ENCODE measurements at places on chromosomes 4 and X. TPM values are rescaled to one million over a fixed set of nuclear protein-coding genes. Genes with fewer than 3 reads are reported as not detected.

Gene NAA15
- 64.3 TPM for total RNA-seq

Gene QRFPR
- total RNA-seq: not detected

Gene TLR2
- 1.3 TPM for total RNA-seq

Gene EVC2
- total RNA-seq: 0.65 TPM

Gene CFP
- 4.7 TPM for total RNA-seq

DNA sequence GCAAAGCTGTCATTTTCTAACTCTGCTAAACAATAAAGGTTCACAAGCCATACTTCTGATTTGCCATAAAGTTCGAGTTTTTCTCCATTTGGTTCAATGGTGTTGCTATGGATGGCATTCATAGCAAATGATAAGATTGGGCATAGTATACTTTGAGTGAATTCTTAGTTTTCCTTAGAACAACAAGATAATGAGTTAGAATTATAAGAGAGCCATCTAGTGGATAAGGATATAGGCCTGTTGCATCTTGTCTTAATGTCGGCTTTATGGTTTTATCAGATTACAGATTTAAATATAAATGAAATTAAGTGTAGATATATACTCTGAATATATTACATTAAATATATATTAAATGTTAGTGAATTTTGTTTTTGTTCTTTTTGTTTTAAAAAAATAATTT, 644.6 kb downstream of the IL1RAPL1 start:
- no peaks in the 10 kb centered on the region for H3K4me1 ChIP-seq
- no peak for DNase-seq
- H3K27me3 ChIP-seq: no peaks in the 10 kb centered on the region
- H3K27ac ChIP-seq: no peak overlapping the region
- H3K4me3 ChIP-seq: no peak overlapping the region
- H3K36me3 ChIP-seq: no peaks in the 10 kb centered on the region

- H3K27me3 ChIP-seq: peaks cover 18% of the 10 kb centered on the region
- peaks cover 5% of the 10 kb centered on the region for H3K4me1 ChIP-seq
- no peak overlapping the region for H3K4me3 ChIP-seq
- no peak for DNase-seq
- no peak overlapping the region for H3K27ac ChIP-seq
Measured at GRCh38 chr4:121360495-121360894, 20.3 kb downstream of the QRFPR start.

DNA sequence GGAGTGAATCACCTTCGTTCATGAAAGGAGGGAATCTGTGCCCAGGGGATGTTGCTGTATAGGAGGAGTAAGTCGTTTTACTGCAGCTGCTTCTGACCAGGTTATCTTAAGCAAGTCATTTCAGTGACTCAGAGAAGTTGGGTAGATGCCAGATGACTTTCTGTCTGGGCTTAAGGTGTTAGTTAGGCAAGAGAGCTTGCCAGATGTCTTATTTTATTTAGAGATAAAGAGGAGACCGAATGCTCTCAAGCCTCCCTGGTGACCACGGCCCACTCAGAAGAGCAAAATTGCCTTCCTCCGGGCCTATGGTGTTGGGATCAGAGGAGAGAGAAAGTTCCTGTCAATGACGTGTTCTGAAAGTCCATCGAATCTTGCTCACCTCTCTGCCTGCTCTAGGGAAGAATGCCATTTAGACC, 16.3 kb upstream of the ZNF827 start:
- H3K27me3 ChIP-seq: peaks cover 5% of the 10 kb centered on the region
- no peaks in the 10 kb centered on the region for H3K36me3 ChIP-seq
- no peak overlapping the region for H3K27ac ChIP-seq
- peaks cover 2% of the 10 kb centered on the region for H3K4me1 ChIP-seq

DNA sequence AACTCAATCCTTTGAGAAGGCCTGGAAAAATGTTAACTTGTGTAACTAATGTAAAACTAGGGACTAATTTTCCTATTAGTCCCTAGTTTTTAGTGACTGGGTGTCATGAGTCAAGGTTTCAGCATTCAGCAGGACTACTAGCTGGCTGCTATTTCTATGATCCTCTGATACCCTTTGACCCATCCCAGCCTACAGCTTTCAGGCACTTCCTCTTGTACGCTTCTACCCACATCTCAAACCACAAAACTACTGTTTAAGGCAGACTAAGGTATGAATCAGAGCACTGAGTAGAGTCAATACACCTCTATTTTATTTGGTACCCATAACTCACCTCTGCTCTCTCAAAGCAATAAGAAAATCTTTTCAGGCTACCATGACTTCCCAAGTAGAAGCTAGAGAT, 809.6 kb downstream of the PDHA2 start:
- no peaks in the 10 kb centered on the region for H3K27me3 ChIP-seq
- no peaks in the 10 kb centered on the region for H3K36me3 ChIP-seq
- no peak overlapping the region for H3K4me3 ChIP-seq
- no peak overlapping the region for H3K27ac ChIP-seq
- no peaks in the 10 kb centered on the region for H3K4me1 ChIP-seq

- no peak overlapping the region for H3K4me3 ChIP-seq
- no peak for DNase-seq
- H3K36me3 ChIP-seq: no peaks in the 10 kb centered on the region
- H3K4me1 ChIP-seq: peaks cover 3% of the 10 kb centered on the region
- H3K27me3 ChIP-seq: peaks cover 2% of the 10 kb centered on the region
- H3K27ac ChIP-seq: no peak overlapping the region
Measured at GRCh38 chr4:82201303-82201702, 172.5 kb downstream of the HNRNPD start.

DNA sequence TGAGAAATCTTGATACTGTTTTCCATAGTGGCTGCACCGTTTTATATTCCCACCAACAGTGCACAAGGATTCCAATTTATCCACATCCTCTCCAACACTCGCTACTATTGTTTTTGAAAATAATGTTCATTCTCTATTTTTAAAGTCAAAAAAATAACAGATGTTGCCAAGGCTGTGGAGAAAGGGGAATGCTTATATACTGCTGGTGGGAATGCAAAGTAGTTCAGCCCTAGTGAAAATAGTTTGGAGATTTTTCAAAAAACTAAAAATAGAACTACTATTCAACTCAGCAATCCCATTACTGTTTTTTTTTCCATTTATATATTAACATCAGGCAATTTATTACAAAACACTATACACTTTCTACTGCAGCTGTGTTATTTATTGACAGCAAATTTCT, 208.7 kb downstream of the CBLL2 start:
- H3K4me3 ChIP-seq: no peak overlapping the region
- no peak for DNase-seq
- no peak overlapping the region for H3K27ac ChIP-seq
- no peaks in the 10 kb centered on the region for H3K36me3 ChIP-seq

DNA sequence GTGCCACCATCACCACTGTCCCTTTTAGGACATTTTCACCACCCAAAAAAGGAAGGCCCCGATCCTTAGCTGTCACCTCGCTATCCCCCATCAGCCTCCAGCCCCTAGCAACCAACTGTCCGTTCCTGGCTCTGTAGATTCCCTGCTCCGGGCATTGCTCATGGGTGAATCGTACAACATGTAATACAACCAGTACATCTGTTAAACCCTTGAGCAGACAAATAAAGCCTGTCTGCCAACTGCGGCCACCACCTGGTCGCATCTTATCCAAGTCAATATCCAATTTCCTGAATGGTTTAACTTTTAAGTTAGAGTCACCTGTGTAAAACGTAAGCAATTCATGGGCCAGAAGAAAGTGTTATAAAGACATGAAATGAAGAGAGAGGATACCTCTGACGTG, 251.9 kb downstream of the AFAP1 start:
- H3K27ac ChIP-seq: no peak overlapping the region
- H3K36me3 ChIP-seq: no peaks in the 10 kb centered on the region
- H3K4me3 ChIP-seq: no peak overlapping the region
- no peaks in the 10 kb centered on the region for H3K27me3 ChIP-seq
- no peak for DNase-seq

DNA sequence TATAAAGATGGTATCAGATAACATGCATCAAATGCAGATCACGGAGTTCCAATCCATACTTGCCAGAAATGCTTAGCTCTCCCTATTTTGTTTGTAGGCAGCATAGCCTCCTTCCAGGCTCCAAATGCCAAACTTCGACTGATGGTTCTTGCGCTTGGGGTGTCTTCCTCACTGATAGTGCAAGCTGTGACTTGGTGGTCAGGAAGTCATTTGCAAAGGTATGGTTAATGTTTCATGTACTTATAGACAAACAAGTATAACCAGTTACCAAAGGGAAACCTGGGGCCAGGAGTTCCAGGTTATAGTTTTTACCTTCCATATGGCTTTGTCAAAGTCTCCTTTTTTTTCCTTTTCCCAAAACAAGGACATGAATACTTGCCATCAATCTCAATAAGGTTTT, 5.3 kb downstream of the CWH43 start:
- no peak overlapping the region for H3K4me3 ChIP-seq
- no peak overlapping the region for H3K27ac ChIP-seq
- no peaks in the 10 kb centered on the region for H3K36me3 ChIP-seq
- no peaks in the 10 kb centered on the region for H3K4me1 ChIP-seq

DNA sequence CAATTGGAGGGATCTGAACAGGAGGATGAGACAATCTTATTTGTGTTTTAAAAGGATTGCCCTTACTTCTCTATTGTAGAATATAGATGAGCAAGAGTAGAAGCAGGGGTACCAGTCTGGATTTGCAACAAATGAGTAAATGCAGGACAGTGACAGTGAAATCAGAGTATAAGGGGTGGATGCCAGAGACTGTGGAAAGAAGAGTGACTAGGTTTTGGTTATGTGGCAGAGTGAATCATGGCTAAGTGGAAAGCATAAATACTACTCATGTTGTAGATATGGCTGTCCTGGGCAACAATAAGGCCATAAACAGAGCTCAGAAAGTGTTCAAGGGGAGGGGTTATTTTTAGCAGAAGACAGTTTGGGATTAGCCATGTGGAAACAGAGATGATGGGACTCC, 6.0 kb upstream of the VSIG4 start:
- peaks cover 31% of the 10 kb centered on the region for H3K4me1 ChIP-seq
- peak overlapping the region; percentile 66 for H3K4me3 ChIP-seq
- no peaks in the 10 kb centered on the region for H3K27me3 ChIP-seq
- no peaks in the 10 kb centered on the region for H3K36me3 ChIP-seq
- no peak for DNase-seq

- peaks cover 51% of the 10 kb centered on the region for H3K27me3 ChIP-seq
- no peak for DNase-seq
- H3K4me1 ChIP-seq: peaks cover 2% of the 10 kb centered on the region
- H3K27ac ChIP-seq: no peak overlapping the region
- no peaks in the 10 kb centered on the region for H3K36me3 ChIP-seq
- no peak overlapping the region for H3K4me3 ChIP-seq
Measured at GRCh38 chr4:77473509-77473908, 132.1 kb upstream of the CXCL13 start.

- no peaks in the 10 kb centered on the region for H3K4me1 ChIP-seq
- H3K27me3 ChIP-seq: no peaks in the 10 kb centered on the region
- no peak for DNase-seq
- no peak overlapping the region for H3K27ac ChIP-seq
- H3K4me3 ChIP-seq: no peak overlapping the region
Measured at GRCh38 chrX:154402622-154403127, 4.5 kb downstream of the RPL10 start.

DNA sequence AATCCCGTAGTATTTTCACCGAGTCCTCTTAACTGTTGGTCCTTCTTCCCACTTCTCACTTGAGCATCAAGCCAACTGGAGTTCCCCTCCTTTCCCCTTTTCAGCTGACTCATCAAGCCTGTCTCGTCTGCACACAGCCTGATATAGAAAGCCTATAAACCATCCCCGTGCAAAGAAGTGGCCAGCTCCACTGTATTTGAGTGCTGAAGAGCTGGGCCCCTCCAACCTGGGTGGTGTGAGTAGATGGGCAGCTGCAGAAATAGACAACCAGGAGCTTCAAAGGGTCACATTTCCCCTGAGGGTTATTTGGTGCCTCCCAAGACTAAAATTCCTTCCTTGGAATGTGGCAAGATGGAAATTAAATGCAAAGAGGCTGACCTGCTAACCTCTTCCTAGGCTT, 199.7 kb downstream of the HS6ST2 start:
- H3K4me3 ChIP-seq: no peak overlapping the region
- H3K27ac ChIP-seq: no peak overlapping the region
- DNase-seq: no peak
- H3K36me3 ChIP-seq: no peaks in the 10 kb centered on the region
- H3K4me1 ChIP-seq: no peaks in the 10 kb centered on the region

DNA sequence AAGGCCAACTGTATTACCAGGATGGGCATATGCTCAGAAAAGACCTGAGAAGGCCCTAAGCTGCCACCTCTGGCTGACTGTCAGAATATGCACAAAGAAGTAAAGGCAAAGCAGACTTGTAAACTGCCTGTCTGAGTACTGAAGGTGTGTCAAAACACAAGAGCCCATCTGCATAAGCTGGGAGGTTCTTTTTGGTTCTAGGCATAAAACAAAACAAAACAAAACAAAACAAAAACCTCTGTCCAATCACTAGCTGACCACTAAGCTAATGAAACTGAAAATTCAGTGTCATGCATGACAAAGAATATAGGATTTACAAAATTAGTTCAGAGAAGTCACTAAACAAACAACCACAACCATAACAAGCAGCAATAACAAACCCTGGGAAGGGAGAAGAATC, 20.6 kb downstream of the SH3D19 start:
- no peak for DNase-seq
- H3K27ac ChIP-seq: no peak overlapping the region
- H3K36me3 ChIP-seq: no peaks in the 10 kb centered on the region
- peaks cover 2% of the 10 kb centered on the region for H3K27me3 ChIP-seq
- H3K4me1 ChIP-seq: no peaks in the 10 kb centered on the region

DNA sequence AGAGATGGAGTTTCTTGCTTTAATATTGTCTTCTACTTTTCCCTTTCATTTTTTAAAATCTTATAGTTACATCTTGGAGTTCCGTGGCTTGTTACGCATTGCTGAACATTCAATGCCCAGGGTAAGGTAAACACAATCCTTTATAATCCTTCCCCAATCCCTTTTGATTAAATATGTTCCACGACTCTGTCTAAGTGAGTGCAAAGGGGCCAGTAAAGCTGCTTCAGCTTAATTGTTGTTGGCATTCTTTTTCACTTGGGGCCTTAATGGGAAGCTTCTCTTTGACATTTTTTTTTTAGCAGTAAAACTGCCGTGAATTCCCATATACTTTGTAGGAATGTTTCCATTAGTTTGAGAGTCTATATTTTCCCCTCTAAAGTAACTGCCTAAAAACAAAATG, 1028.1 kb downstream of the C4orf33 start:
- no peak overlapping the region for H3K4me3 ChIP-seq
- no peaks in the 10 kb centered on the region for H3K36me3 ChIP-seq
- no peak overlapping the region for H3K27ac ChIP-seq
- no peaks in the 10 kb centered on the region for H3K4me1 ChIP-seq
- no peak for DNase-seq
- no peaks in the 10 kb centered on the region for H3K27me3 ChIP-seq

DNA sequence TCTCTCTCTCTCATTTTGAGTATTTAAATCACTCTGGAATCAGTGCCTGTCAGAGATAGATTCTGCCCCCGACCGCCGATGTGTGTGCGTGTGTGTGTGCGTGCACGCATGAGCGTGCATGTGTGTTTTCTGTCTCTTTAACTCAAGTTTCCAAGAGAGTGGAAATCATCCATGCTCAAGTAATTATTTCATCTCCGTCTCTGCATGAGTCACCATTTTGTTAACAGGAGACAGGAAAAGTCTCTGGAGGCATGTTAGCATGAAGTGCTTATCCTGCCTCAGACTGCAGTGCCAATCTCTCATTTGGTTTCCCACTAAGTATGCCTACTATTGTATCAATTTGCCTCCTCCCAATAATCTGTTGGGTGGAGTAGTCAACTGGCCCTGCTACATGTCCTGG, 182.9 kb upstream of the NHS start:
- no peak overlapping the region for H3K4me3 ChIP-seq
- DNase-seq: no peak
- no peaks in the 10 kb centered on the region for H3K36me3 ChIP-seq

- H3K4me1 ChIP-seq: no peaks in the 10 kb centered on the region
- no peak overlapping the region for H3K4me3 ChIP-seq
- H3K27me3 ChIP-seq: peaks cover 5% of the 10 kb centered on the region
- no peaks in the 10 kb centered on the region for H3K36me3 ChIP-seq
Measured at GRCh38 chr4:67885762-67886161, 2.0 kb upstream of the TMPRSS11D start.
